Hematopoietic multipotent progenitor cell (in vitro differentiated cells): ENCODE measurements at places on chromosomes 6 and 20.

- DNase-seq = no peak
These were observed 465.3 kb downstream of the BMP2 start for GRCh38 chr20:7232796-7233195.

- DNase-seq = no peak
These were observed 5.4 kb downstream of the SLC22A23 start for GRCh38 chr6:3451498-3451897.

GRCh38 chr6:16267428-16268263 is 29.3 kb downstream of the GMPR start:
- DNase-seq = peak; percentile 10

DNA sequence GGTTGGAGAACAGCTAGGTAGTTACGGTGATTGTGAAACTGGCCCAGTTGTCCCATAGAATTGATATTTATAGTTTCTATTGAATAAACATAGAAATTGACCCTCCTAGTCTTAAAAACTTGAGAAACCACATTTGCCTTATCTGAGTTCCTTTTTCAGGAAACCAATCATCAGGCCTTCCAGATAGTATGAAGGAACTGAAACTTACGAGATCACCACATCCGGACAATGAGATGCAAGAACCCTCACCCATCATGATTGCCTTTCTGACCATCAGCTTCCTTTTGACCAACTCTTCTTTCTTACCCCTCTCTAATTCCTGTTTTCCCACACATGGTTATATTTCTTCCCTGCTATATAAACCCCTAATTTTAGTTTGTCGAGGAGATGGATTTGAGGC is 21.8 kb downstream of the SLC35F1 start:
- DNase-seq = no peak

- DNase-seq = no peak
These were observed 363.2 kb upstream of the FLRT3 start for GRCh38 chr20:14700639-14700960.

GRCh38 chr20:58619077-58619863 is 31.8 kb upstream of the STX16 start:
- no peak for DNase-seq

- DNase-seq = no peak
These were observed 117.7 kb upstream of the PLCB4 start for GRCh38 chr20:8951164-8951563.

DNA sequence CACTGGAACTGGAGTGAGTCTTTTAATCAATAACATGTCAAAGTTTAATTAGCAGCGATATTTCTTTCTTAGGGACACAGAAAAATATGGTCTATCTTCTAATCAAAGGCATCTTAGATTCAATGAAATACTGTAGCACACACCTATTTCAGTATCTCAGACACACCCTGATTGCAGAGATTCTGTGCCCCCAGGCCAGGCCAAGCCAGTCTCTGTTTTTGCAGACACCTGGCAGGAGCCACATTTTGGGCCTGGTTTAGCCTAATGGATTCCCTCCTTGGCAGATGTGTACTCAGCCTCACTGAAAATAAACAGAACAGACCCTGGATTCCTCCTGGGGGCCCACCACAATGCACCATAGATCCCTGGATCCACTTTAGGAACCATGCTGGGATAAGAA is 74.8 kb downstream of the LRFN2 start:
- DNase-seq = no peak

DNA sequence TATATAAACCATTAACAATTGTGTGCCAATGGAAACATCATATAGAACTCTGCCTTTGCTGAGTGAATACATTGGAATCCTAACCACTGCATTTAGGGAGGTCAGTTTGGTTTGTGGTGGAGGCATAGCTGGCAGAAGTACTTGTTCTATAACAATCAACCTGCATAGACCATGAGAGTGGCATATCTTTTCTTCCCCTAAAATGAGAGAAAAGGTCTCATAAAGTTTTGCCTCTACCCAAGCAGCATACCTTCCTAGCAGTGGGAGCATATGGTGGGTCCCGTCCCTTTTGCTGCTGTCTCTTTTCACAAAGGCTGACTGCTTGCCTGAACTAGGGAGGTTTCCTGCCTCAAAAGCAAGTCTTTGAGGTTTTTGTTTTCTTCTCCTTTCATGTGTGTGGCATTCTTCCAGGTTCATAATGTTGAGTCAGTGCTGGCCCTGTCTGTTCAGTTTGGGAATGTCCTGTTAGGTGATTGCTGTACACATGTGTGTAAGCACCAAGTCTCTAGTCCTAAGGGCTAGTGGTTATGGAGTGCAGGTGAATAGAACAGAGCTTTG is 61.2 kb upstream of the SUPT3H start:
- no peak for DNase-seq

DNA sequence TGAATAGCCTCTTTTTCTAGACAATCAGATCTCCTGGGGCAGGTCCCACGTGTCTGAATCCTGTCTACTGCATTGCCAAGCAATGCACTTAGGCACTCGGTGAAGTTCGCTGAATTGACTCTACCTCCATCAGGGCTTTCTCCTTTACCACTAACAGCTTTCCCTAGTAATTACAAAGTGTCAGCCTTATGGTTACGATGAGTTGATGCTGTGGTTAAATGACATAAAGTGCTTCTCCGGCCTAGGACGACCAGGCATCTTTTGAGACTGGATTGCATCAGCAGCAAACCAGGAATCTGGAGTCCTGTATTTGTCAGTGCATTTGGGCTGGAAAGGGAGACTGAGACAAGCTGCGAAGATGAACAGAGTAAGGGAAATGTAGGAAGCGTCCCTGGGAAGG is 21.5 kb downstream of the NOX3 start:
- no peak for DNase-seq

DNA sequence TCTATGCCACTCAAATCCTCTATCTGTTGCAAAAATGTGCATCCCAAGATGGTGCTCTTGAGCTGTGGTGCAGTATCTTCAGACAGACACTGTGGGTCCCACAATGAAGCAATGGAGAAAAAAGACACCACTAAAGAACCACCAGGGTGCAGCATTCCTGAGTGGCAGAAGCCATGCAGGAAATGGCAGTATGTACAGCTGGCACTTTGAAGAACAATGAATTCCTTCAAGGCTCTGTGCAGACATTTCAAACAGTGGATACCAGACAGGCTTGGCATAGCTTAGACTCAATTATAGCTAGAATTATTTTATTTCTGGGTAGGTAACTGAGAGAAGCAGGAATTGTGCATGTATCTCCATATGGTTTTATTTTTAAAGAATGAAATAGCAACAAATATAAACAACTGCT is 24.0 kb upstream of the HDAC2 start:
- DNase-seq = peak; percentile 56

DNA sequence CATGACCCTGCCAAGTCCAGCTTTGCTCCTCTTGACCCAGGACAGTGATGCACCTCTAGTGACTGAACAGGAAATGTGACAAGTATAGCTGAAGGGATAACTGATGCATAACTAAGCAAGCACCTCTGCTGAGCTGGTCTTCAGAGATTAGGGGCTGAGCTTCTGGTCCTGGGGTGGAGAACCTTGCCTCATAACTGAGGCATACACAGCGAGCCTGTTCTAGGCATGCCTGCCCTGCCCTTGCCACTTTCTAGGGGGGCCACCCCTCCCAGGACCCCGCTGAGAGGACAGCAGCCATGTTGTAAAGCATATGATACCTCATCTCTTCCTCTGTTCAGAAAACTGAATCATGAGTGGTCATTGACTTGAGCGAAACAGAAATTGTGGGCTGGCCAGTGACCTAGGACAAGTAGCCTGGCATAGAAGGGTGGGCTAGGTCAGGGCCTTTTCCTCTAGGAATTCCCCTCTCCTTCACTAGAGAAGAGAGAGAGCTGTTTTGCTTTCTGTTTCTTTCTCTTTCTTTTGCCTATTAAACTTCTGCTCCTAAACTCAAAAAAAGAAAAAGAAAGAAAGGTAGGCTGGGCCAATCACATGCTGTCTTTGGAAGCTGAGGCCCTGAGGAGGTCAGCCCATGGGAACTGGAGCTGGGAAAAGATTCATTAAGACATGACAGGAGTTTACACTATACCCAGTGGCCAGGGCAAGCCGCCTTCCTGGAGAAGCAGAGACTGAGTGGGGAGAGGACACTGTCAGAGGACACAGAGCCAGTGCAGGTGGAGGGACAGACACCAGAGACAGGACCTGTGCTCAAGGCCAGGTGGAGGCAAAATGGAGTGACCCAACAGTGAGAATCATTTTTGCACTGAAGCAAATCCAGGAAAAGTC is 23.1 kb downstream of the ALDH5A1 start:
- no peak for DNase-seq
